Fibroblast of upper back skin (primary cell): ENCODE measurements at places on chromosomes 16 and 17.

DNA sequence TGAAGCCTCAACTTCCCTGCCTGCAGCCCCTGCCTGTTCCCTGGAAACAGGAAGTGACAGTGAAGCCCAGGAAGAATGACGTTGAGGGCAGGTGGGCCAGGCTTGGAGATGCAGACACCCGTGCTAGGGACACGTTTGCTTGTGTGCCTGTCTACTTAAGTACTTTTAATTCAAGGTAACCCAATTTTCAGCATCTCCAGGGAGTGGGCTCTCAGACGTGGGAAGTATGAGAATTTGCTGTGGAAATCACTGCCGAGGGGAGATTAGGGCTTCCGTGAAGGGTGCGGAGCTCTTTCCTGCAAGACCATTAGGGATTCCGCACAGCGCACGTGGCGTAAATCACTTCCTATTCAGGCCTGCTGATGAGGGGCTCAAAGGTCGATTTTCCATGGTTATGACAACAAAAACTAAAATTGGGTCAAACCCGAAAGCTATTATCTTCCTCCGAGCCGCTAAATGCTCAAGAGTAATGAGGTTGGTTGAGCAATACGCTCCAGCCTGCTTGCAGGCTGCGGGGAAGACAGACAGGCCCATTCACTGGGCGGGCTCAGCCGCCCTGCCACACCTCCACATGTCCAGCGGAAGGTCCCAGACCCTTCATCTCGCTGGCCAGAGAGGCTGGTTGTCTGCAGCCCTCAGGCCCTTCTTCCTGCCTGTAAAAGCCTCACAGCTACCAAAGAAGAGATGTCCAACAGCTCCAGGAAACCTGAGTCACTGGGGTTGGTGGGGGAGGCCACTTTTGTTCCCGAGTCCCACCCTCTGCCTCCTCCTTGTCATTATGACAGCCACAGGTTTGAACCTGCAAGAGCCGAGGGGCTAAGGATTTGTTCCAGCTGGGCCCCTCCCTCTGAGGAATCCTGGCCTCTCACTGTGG lies 109.9 kb downstream of the RBFOX3 start:
- DNase-seq = no peak

DNA sequence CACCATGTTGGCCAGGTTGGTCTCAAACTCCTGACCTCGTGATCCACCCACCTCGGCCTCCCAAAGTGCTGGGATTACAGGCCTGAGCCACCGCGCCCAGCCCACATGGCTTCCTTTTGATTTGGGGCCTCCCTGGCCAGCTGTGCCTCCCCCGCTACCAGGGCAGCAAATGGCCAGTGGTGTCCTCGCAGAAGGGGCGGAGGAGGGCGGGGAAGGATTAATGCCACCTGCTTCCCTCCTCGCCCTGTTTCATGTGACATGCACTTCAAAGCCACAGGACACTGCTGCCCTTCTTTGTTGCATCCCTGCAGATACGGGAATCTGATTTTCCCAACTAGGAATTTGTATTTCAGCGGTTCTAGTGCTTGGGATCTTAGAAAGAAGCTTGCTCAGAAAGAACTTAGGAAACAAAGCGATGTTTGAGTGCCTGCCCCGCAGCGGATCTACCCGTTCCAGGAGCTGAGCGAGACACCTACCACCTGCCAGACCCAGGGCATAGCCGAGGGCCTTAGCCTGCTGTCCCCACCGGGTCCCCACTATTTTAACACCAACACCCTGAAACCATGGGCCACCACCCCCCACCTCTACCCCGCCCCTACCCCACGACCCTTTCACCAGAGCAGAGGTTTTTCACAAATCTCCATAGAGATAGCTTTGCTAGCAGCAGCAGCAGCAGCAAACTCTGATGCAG lies 37.7 kb upstream of the CCDC182 start:
- DNase-seq = no peak

GRCh38 chr16:87993901-87994300 lies 42.7 kb downstream of the BANP start:
- no peak for DNase-seq

GRCh38 chr17:82112914-82113311 lies 14.9 kb upstream of the FASN start:
- no peak for DNase-seq
